ENCODE measurements at places on chromosomes 16 and 17.

- DNase-seq = no peak
Measured at GRCh38 chr16:11334831-11335404, 10.3 kb upstream of the RMI2 start.

- DNase-seq = no peak
Measured at GRCh38 chr16:86800894-86801293, 222.5 kb downstream of the FOXL1 start.

- DNase-seq = no peak
Measured at GRCh38 chr17:71899317-71899716, 221.5 kb upstream of the SOX9 start.

- no peak for DNase-seq
Measured at GRCh38 chr17:4032738-4033137, 68.5 kb upstream of the ATP2A3 start.

- peak; percentile 4 for DNase-seq
Measured at GRCh38 chr16:46929378-46930332, 43.8 kb downstream of the DNAJA2 start.

DNA sequence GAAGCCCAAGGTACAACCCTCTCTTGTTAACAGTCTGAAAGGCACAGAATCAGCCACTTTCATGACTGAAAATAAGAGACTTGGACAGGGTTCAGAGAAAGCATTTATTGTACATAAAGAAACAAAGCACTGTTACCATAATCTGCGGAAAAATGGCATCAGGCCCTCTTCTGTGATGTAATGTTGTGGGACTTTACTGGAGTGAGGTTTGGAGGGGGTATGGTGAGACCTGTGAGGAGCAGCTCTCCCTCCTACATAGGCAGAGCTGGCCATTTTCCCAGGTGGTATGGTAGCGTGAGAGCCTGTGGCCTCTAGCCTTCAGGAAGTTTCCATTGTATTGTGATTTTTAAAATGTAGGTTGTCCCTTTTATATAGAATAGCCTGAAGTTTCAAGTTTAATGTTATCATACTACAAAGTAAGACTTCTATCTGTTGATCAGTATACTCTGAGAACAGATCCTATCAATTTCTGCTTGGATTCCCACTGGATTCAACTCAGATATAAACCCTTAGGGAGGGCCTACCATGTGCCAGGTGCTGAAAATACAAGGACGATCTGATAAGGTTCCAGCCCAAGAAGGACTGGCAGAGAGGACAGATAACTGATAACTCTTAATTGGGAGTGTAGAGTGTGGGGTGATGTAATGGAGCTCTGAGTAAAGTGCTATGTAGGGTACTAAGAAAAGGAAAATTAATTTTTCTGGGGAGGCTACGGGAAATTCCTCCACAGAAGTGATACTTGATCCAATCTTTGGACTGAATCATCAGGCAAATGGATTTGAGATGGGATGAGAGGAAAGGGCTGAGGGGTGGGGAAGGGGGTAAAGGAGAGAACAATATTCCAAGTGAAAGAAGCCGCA, 4.1 kb upstream of the YPEL2 start:
- no peak for DNase-seq

- no peak for DNase-seq
Measured at GRCh38 chr16:3198334-3199072, 10.5 kb downstream of the OR1F1 start.

- DNase-seq = no peak
Measured at GRCh38 chr16:17024514-17024913, 446.2 kb downstream of the XYLT1 start.

GRCh38 chr17:31604936-31605335, 213.5 kb downstream of the RAB11FIP4 start:
- DNase-seq = no peak

GRCh38 chr17:34639706-34640425, 60.5 kb downstream of the TMEM132E start:
- DNase-seq = no peak

DNA sequence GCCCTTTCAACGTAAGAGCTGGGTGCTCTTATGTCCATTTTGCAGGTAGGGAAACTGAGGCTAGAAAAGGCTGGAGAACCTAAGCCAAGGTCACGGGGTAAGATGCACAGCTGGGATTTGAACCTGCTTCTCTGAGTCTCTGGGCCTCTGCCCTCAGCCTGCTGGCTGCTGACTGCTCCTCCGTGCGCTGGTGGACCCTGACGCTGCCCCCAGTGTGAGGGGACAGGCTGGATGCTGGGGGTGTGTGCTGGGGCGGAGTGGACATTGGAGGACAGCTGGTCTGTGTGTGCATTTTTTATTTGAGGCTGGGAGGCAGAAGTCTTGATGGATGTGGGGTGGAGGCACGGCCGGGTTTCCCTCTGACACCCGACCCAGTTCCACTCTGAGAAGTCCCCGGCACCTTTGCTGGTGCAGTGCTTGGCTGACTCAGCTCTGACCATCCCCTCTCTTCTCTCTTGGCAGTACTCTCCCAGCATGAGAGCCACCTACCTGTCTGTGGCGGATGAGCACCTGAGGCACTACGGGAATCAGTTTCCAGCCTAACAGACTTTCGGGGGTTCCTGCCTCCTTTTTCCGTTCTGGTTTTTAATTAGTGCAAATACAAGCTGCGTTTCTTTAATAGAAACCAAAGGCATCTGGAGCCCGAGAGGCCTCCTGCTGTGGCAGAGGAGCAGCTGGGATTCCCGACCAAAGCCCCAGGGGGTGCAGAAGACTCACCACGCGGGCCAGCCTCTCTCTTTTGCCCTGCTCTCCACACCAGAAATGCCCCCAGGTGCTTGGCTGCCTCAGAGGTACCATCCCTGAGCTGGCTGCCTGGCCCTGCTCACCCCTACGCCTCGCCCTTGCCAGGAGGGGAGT, 14.1 kb upstream of the DNAI2 start:
- DNase-seq = no peak

DNA sequence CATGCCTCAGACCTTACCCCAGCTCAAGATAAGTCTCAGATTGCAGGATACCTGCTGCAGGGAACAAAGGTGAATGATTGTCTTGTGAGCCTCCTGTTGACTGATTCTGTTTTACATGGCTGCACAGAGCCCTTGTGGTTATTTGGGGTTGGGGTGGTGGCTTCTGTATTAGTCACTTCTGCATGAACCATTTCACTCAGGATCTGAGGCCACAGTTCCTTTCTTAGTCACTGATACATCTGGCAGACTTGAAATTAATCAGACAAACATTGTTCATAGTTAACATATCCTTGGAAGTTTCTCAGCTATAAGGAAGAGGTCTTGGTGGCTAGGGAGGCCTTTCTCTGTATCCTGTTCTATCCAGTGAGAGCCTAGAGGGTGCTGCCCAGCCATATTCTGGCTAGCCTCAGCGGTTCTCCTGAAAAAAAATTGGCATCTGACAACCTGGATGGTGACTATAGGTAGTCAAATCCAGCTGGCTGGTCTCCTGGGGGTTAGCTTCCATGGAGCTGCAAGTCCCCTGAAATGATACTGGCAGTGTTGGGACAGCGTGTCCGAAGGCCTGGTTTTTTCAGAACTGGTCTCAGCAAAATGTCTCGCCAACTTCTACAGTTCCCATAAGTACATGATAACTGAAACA, 8.4 kb upstream of the PLK1 start:
- DNase-seq = peak; percentile 50

DNA sequence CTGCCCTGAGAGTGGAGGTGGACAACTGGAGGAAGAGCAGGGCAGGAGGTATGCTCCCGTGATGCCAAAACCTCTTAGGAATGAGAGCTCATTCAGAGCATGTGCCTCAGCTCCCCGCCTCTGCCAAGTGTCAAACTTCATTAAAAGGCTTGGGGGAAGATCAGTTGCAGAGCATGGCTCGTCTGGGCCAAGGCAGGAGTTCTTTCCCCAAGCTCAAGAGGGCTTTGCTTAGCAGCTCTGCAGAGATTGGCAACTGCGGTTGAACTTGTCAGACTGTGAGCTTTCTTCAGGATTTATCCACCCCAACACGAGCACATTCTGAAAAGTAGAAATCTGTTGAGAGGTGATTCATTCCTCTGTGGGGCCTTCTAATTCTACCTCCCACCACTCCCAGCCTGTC, 248.1 kb downstream of the HS3ST3A1 start:
- DNase-seq = no peak

DNA sequence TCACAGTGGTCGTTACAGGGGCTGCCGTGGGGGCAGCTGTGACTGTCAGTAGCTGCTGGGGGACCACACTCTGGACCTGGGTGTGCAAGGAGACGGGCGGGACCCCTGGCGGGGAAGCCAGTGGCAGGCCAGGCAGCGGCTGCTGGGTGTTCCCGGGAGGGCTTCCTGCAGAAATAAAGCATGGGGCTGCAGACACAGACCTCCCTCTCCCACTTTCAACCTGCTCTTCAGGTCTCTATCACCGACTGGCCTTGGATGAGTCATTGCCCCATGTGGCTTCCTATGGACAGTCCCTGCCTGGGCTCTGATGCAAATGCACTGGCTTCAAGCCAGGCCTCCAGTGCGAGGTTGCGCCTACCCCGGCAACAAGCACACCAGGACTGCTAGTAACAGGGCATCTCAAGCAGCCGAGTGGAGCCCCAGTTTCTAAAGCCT, 17.2 kb downstream of the SREBF1 start:
- no peak for DNase-seq

GRCh38 chr17:35081638-35082037, 18.1 kb upstream of the RFFL start:
- DNase-seq = no peak

Measured in AG09309 (cell line).